ENCODE measurements at places on chromosomes 7 and 10.

- no peak for DNase-seq
These were observed 1177.7 kb upstream of the AUTS2 start for GRCh38 chr7:68420342-68421192.

GRCh38 chr10:7082967-7083366, 327.9 kb downstream of the SFMBT2 start:
- DNase-seq = no peak

DNA sequence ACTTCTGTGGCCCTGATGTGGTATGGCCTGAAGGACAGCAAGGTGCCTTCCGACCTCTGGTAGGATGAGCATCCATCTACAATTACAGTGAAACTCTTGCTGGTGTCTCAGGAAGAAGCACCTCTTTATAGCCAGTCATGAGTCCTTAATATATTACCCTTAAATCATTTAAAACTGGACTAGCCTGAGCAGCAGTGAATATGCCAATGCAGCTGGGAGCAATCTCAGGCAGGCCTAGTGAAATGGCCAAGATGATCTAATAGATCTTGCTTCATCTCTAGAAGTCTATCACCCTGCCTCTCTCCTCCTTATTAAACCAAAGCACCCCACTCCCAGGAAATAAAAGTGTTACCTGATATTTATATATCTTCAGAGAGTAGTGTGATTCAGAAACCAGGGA, 66.7 kb upstream of the SORCS3 start:
- DNase-seq = no peak

DNA sequence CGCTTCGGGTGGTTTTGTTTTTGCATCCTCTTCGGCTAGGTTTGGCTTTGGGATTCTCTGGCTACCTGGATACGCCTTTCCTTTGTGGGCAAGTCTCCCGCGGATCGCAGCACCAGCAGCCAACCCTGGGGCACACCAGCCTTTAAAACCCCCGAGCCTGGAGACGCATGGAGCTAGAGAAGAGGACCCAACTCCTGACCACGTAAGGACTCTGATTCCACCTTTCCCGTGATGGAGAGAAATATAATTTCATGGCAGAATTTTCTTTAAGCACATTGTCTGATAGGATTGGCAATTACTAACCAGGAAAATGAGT, 535.4 kb upstream of the GALNT17 start:
- DNase-seq = no peak

- no peak for DNase-seq
These were observed 242.5 kb downstream of the REEP3 start for GRCh38 chr10:63763744-63764143.

DNA sequence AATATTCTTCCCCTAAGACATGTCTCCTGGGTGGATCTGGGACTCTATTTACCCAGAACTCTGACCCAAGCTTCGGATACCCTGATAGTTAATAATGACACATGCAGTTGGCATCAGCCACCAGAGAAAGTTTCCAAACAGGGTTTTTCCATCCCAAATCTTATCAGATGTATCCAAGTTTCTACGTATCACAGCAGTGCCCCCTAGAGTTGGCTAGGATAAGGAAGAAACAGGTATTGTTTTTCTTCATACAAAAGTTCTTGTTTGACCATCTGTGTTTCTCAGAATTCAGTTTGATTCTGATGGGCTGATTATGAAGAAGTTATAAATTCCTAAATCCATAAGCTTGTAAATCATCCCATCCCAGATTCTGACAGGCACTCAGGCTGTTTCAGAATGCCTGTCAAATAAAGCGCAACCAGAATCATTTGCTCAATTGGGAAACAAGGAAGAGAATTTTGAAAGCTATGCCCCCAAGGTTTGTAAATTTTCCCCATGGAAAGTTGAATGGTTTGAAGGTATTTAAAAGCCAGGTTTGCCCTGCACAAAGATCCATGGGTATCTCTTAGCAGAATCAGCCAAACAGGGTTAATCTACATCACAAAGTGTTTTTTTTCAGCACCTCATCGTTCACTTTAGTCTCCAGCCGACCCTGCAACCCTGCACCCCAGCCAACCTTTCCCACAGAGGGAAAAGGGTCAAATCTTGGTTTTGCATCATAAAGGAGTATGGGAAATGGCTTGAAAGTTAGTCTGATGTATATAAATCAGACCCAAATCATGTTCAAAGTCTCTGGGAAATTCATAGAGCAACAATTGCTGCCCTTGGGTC, 47.4 kb downstream of the NRAP start:
- DNase-seq = no peak

- no peak for DNase-seq
These were observed 54.1 kb upstream of the NXPH1 start for GRCh38 chr7:8379264-8379663.

Data from GM13977 (cell line).